ENCODE measurements at places on chromosomes 7 and 10. TPM values are rescaled to one million over a fixed set of nuclear protein-coding genes. Genes with fewer than 3 reads are reported as not detected.

Gene ASB10
- polyA plus RNA-seq, result not detected

Gene GDF10
- polyA plus RNA-seq, result 0.44 TPM

Gene CUL1
- 75.7 TPM for polyA plus RNA-seq

Gene ZNF783
- polyA plus RNA-seq, result 23.9 TPM

Gene INHBA
- polyA plus RNA-seq, result 0.30 TPM

Gene ASAH2
- 20.8 TPM for polyA plus RNA-seq

Gene SAMD9L
- not detected for polyA plus RNA-seq

Gene TRPV6
- polyA plus RNA-seq, result 0.30 TPM

Gene VWDE
- polyA plus RNA-seq, result 0.48 TPM

Gene TECTB
- not detected for polyA plus RNA-seq

Gene CEP55
- polyA plus RNA-seq, result 0.67 TPM

Gene FGFR2
- polyA plus RNA-seq, result 15.7 TPM

Gene PLAC9
- polyA plus RNA-seq, result not detected

Gene GPNMB
- polyA plus RNA-seq, result not detected

Gene BCCIP
- 73.5 TPM for polyA plus RNA-seq

Gene PCDH15
- 1.2 TPM for polyA plus RNA-seq

Gene COL1A2
- 2.3 TPM for polyA plus RNA-seq

Gene TEX47
- not detected for polyA plus RNA-seq

Measured in neural cell (in vitro differentiated cells).